Central memory CD8-positive, alpha-beta T cell (primary cell): ENCODE measurements at places on chromosomes 12 and 14.
A peak's percentile ranks its signal among the peaks of the same experiment; 100 is the strongest.

- peaks cover 2% of the 10 kb centered on the region for H3K36me3 ChIP-seq
- no peak overlapping the region for H3K4me3 ChIP-seq
- no peaks in the 10 kb centered on the region for H3K27me3 ChIP-seq
- peaks cover 34% of the 10 kb centered on the region for H3K4me1 ChIP-seq
- H3K27ac ChIP-seq: no peak overlapping the region
- DNase-seq: no peak
These were observed 220.5 kb upstream of the FOXN3 start for GRCh38 chr14:89637581-89637980.

- peaks cover 74% of the 10 kb centered on the region for H3K36me3 ChIP-seq
- peak overlapping the region; percentile 35 for H3K27ac ChIP-seq
- H3K27me3 ChIP-seq: no peaks in the 10 kb centered on the region
- no peak overlapping the region for H3K4me3 ChIP-seq
- peaks cover 22% of the 10 kb centered on the region for H3K4me1 ChIP-seq
These were observed 9.9 kb upstream of the KANSL2 start for GRCh38 chr12:48691826-48692487.

- no peak overlapping the region for H3K27ac ChIP-seq
- DNase-seq: no peak
- H3K27me3 ChIP-seq: no peaks in the 10 kb centered on the region
- no peak overlapping the region for H3K4me3 ChIP-seq
- H3K36me3 ChIP-seq: no peaks in the 10 kb centered on the region
- no peaks in the 10 kb centered on the region for H3K4me1 ChIP-seq
These were observed 12.2 kb downstream of the TMTC2 start for GRCh38 chr12:82698708-82699564.

DNA sequence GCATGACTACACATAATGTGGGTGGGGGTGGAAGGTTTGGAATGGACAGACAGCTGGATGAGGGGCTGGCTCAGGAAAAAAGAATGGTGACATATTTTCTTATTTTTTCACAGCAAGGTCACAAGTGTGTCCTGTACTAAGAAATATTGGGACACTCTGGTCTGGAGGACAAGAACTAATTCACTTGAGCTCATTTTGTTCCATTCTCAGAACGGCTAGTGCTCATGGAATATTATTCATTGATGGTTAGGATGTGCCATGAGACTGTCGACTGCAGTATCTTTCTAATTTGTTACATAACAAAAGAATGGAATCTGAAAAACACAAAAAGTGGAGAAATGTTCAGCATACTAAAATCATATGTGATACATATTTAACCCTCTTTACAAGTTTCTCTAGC lies 149.5 kb downstream of the BMP4 start:
- H3K27ac ChIP-seq: no peak overlapping the region
- no peak for DNase-seq
- H3K4me3 ChIP-seq: no peak overlapping the region
- no peaks in the 10 kb centered on the region for H3K27me3 ChIP-seq
- H3K4me1 ChIP-seq: no peaks in the 10 kb centered on the region
- no peaks in the 10 kb centered on the region for H3K36me3 ChIP-seq

- H3K27ac ChIP-seq: peak overlapping the region; percentile 87
- DNase-seq: peak; percentile 30
- H3K4me1 ChIP-seq: peaks cover 27% of the 10 kb centered on the region
- H3K36me3 ChIP-seq: no peaks in the 10 kb centered on the region
These were observed 19.9 kb downstream of the CDKN1B start for GRCh38 chr12:12736759-12737676.
